ENCODE measurements at places on chromosomes 2 and 18.

- no peak for DNase-seq
These were observed 106.3 kb upstream of the LYPD1 start for GRCh38 chr2:132776287-132776686.

- DNase-seq = no peak
These were observed 56.0 kb downstream of the HDAC4 start for GRCh38 chr2:239344857-239345216.

GRCh38 chr2:60886991-60887390 is 5.6 kb downstream of the REL start:
- DNase-seq = no peak

- no peak for DNase-seq
These were observed 1761.2 kb upstream of the CELF4 start for GRCh38 chr18:39326772-39327171.

DNA sequence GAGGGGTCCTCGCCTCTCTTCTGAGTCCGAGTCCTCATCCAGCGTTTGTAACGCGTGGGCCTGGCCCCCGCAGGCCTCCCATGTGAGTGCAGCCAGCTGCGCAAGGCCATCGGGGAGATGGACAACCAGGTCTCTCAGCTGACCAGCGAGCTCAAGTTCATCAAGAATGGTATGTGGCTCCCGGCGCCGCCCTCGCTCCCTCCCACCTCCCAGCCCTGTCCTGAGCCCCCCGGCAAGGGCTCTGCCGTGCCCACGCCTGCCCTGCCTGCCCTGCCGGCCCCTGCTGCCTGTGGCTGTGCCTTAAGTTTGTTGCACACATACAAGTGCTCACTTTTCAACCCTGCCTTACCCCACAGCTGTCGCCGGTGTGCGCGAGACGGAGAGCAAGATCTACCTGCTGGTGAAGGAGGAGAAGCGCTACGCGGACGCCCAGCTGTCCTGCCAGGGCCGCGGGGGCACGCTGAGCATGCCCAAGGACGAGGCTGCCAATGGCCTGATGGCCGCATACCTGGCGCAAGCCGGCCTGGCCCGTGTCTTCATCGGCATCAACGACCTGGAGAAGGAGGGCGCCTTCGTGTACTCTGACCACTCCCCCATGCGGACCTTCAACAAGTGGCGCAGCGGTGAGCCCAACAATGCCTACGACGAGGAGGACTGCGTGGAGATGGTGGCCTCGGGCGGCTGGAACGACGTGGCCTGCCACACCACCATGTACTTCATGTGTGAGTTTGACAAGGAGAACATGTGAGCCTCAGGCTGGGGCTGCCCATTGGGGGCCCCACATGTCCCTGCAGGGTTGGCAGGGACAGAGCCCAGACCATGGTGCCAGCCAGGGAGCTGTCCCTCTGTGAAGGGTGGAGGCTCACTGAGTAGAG is 14.4 kb upstream of the ALLC start:
- no peak for DNase-seq

GRCh38 chr2:72133721-72134407 is 13.8 kb downstream of the CYP26B1 start:
- no peak for DNase-seq

DNA sequence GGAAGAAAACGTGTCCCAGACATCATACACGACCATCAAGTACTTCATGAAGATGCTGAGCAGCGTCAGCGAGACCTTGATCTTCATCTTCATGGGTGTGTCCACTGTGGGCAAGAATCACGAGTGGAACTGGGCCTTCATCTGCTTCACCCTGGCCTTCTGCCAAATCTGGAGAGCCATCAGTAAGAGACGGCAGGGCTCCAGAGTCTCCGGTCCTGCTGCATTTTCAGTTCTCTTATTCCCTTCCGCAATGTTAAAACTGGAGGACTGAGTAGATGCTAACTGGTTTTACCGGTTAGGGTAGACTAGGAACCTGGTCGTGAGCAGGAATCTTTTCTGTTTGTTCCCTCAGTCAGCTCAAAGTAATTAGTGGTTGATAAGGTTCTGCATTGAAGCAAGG is 32.3 kb downstream of the SLC9A4 start:
- DNase-seq = no peak

GRCh38 chr18:1383465-1383864 is 478.8 kb downstream of the ADCYAP1 start:
- DNase-seq = no peak

DNA sequence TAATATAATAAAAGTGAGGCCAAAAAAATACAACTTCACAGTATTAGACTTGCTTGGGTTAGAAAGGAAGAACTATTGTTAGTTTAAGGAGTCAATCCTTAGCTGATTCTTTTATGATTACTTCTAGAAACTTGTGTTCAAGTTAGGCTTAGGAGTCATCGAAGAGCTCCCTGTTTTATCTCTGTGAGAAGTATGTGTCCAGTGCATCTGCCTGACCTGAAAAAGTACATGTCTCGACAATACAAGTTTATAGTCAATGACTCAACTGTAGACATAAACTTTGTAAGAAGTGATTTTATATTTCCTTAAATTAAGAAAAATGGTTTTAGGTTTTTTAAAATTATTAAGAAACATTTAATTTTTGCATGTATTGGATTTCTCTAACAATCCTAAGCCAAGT is 571.2 kb downstream of the ZEB2 start:
- DNase-seq = no peak

DNA sequence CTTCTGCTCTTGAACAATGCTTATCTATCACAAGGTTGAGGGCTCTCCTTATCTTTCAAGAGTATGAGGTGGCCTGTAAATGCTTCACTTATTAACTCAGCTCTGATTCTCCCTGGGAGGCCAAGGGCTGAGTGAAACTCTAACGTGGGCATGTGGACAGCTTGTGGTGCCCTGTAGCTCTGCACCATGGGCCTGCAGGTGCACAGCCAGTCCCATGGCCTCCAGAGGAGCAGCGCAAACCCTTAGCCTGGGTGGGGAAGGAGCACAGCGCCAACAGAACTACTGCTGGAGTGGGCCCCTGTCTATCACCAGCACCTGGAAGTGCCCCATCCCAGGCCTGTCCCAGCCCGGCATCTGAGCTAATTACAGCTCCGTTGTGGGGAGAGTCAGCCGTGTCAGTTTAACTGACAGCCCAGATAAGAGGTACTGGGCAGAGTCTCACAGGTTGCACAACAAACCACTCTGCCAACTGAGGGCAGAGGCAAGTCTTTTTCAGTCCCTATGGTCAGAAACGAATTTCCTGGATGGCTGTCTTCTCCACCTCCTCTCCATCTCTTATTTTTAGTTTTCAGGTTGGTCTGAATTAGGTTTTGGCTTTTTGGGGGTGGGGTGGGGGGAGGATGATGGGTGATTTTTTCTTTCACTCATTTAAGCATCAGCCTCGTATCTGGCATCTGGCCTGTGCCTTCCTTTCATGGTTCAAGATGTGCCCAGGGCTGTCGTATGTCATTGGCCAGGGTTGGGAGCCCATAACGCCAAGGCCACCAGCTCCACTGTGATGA is 219.5 kb downstream of the BCL2 start:
- DNase-seq = no peak

DNA sequence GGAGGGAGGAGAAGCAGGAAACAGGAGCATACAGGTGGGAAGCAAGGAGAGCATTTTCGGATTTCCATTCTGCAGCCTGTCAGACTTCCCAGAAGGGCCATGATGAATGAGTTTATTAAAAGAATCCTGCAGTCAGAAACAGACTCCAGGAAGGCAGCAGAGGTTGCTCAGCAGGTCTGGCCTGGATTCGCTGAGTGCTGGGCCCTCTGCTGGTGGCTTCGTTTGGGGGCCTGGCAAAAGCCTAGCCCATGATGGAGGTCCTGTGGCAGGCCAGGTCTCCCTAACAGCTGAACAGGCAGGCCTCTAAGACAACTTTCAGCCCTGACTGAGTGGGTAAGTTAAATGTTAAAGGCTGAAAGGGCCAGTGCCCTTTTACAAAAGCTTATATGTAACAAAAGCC is 108.2 kb upstream of the CAPN13 start:
- no peak for DNase-seq

- DNase-seq = no peak
These were observed 6.6 kb downstream of the HOXD3 start for GRCh38 chr2:176163672-176164056.

- DNase-seq = no peak
These were observed 115.4 kb downstream of the GORASP2 start for GRCh38 chr2:171044416-171044815.

- no peak for DNase-seq
These were observed 97.8 kb upstream of the NETO1 start for GRCh38 chr18:72965616-72966015.

DNA sequence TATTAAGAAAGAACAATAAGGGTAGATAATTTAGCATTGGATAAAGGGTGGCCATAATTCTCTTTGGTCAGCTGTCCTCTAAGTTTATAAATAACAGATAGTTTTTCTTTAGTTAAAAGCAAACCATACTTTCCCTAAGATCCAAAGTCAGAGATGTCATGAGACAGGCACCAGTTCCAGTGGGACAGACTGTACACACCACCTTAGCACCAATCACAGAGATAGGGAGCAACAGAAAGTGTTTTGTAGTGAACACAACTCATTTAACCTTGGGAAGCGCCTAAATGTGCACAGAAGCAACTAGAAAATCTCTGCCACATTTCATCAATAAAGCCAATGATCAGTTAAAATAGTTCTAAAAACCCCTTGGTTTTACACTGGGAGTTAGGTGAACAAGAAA is 186.8 kb upstream of the SMAD7 start:
- DNase-seq = no peak

DNA sequence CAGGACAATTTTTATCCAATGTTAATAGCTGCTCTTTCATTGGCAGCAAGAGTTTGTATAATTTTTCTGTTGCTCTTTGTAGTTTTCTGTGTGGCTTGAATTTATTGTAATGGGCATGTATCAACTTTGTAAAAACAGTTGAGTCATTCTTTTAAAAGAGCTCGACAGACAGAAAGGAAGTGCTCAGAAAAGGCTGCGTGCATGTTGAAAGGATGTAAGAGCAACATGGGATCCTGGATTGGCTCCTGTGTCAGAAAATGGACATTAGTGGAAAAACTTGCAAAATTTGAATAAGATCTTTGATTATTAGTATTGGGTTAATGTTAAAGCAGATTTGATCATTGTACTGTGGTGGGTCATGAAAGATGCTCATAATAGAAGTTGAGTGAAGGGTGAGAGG is 93.3 kb upstream of the CDC42EP3 start:
- no peak for DNase-seq

- no peak for DNase-seq
These were observed 29.9 kb downstream of the SCN7A start for GRCh38 chr2:166464187-166464586.

GRCh38 chr2:64054161-64054915 is 35.1 kb upstream of the VPS54 start:
- DNase-seq = no peak

DNA sequence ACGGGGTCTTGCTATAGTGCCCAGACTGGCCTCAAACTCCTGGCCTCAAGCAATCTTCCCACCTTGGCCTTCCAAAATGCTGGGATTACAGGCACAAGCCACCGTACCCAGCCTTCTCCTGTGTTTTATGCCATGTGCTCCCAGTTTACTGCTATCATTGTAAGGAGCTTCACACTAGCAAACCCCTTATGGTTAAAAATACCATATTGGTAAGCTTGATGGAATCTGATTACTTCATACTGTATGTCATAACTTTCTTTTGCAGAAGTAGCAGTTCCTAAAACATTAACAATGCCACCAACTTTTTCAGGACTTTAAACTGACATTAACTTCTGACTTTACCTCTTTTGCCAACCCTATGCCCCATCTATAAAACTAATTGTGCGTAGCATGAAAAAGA is 36.2 kb downstream of the HAT1 start:
- no peak for DNase-seq

- no peak for DNase-seq
These were observed 56.2 kb downstream of the ALPK2 start for GRCh38 chr18:58572680-58573079.

DNA sequence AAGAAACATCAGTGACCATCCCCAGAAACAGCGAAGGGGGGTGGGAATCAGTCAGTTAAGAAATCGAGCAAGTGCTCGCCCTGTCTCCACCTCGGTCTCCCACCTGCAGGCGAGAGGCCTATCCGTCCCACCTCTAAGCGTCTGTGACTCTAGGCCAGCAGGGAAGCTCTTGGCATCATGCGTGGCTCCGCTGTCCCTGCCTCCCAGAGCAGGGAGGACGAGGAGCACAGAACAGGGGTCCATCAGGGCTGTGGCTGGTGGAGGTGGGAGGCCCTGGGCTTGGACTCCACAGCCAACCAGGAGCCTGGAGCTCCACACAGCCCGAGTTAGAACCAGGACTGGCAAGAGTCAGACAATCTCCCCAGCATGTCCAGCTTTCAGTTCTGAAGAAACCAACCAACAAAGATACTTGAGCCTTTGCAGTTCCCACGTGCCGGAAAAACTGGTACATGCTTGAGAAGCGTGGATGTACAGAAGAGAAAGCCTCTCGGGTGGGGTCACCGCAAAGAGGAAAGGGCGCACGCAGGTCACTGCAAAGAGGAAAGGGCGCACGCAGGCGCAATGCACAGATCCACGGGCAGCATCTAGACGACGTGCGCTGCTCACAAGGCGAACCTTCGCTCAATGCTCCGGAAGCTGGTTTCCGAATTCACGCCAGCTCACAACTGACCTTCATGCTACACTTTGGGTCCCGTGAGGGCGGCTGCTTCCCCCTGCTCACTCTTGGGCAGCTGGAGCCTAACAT is 104.5 kb upstream of the ALKAL2 start:
- no peak for DNase-seq

DNA sequence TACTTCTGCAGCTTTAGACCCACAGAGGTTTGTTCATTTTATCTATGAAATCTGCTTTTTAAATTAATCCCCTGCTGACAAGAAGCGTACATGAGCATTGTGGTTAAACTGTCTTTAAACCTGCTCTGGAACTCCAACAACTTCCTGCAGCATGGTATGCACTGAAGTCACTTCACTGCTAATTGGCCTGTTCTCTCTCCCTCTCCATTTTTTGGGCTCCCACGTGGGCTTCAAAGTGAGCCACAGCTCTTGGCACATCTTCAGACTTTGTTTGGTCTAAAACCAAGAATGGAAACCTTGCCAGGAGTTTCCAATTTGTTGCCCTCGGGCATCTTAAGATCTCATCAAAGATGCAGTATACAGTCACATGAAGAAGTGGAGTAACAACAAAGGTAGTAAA is 311.4 kb downstream of the LRRTM1 start:
- DNase-seq = no peak

DNA sequence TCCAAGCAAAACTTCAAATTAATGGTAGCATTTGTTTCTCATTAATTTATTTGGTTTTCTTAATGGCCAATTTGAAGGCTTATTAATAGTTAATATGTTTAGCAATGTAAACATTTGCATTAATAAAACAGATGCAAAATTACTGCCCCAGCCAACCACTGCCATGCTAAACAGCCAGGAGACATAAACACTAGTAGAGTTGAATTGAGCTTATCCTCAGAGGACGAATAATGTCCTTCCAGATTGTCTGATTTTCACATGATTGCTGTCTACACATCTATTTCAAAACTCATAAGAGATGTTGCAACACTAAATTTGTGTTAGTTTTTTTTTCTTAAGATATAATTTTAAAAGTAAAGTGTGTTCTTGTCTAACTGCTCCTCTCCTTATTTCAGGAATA is 128.5 kb downstream of the DCC start:
- DNase-seq = no peak

- DNase-seq = no peak
These were observed 126.2 kb upstream of the CAPN13 start for GRCh38 chr2:30933496-30933895.

Measured in activated naive CD4-positive, alpha-beta T cell (primary cell).